ENCODE measurements at places on chromosomes 6 and 20. TPM values are rescaled to one million over a fixed set of nuclear protein-coding genes. Genes with fewer than 3 reads are reported as not detected.
A peak's percentile ranks its signal among the peaks of the same experiment; 100 is the strongest.

DNA sequence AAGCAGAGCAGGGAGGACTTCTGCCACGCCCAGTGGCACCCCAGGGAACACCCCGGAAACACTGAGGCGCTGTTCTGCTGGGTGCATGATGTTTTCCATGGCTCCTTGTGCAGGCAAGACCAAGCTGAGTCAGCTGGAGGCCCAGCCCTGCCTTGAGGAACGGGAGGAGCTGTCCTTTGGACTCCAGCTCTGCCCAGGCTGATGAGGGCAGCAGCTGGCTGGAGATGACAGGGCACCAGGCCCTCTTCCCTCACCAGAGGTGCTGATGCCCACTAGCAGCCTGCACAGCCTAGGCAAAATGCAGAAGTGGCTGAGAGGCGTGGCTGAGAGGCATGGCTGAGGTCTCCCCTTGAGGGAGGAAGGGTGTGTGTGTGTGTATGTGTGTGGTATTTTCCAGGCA lies 2.4 kb downstream of the C6orf132 start:
- no peak overlapping the region for H3K4me3 ChIP-seq
- no peaks in the 10 kb centered on the region for H3K36me3 ChIP-seq
- peaks cover 40% of the 10 kb centered on the region for H3K4me1 ChIP-seq
- H3K27ac ChIP-seq, result no peak overlapping the region
- no peak for DNase-seq

Gene FLRT3
- 1.5 TPM for total RNA-seq

GRCh38 chr6:29491574-29491973 lies 3.8 kb upstream of the MAS1L start:
- no peaks in the 10 kb centered on the region for H3K4me1 ChIP-seq
- no peaks in the 10 kb centered on the region for H3K36me3 ChIP-seq
- no peak overlapping the region for H3K4me3 ChIP-seq
- DNase-seq, result no peak
- no peak overlapping the region for H3K27ac ChIP-seq

Gene MARCKS
- total RNA-seq, result 256 TPM

GRCh38 chr6:116087437-116088027 lies 13.1 kb upstream of the NT5DC1 start:
- peak overlapping the region; percentile 17 for H3K27ac ChIP-seq
- H3K4me3 ChIP-seq, result no peak overlapping the region
- no peaks in the 10 kb centered on the region for H3K36me3 ChIP-seq
- H3K27me3 ChIP-seq, result no peaks in the 10 kb centered on the region
- peaks cover 27% of the 10 kb centered on the region for H3K4me1 ChIP-seq
